ENCODE measurements at places on chromosomes 6 and 20.

- DNase-seq: no peak
Observed at GRCh38 chr20:60785785-60786184, 466.3 kb upstream of the CDH4 start.

DNA sequence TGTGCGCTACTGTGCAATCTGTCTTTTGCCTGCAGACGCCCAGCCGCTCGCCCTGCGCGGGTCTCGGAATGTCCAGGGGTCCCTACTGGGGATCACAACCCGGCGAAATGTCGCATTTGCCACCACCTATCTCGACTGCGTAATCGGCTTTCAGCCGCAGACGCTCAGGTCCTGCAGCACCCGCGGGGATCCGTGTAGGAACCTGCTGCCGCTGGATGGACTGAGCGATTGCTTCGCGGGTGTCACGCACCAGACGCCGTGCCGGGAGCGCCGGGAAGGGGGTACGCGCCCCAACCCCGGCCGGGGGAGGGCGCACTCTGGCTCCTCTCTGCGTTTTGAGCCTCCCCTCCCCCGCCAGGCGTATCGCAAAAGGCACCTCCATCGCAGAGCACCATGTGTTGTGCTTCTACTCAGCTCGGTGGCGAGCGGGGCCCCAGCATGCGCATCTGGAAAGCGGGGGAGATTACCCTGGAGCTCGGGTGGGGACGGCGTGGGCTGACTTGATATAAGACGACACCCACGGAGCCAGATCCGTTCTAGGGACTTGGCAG, 747 bp upstream of the PTPRA start:
- DNase-seq: no peak

DNA sequence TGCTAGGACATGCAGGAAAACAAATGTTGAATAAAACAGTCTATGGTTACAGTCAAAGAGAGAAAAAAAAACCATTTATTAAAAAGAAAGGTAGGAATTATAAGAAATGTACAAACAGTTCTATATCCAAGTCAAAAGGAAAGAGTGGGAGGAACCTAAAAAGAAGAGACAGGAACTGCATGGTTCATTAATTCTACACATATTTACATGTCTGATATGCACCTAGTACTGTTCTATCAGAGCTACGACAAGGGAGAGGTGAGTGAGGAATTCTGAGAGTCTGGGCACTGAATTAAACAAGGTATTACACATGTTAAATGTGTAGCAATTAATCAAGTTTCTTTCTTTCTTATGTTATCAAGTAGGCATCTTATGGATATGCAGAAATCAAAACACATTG, 41.9 kb downstream of the SYCP2 start:
- DNase-seq: no peak

GRCh38 chr6:89048985-89049384, 31.6 kb upstream of the PNRC1 start:
- DNase-seq: peak; percentile 16
